ENCODE measurements at places on chromosomes 1 and 21.

- no peak for DNase-seq
Observed at GRCh38 chr1:158933621-158934020, 2.3 kb downstream of the PYHIN1 start.

DNA sequence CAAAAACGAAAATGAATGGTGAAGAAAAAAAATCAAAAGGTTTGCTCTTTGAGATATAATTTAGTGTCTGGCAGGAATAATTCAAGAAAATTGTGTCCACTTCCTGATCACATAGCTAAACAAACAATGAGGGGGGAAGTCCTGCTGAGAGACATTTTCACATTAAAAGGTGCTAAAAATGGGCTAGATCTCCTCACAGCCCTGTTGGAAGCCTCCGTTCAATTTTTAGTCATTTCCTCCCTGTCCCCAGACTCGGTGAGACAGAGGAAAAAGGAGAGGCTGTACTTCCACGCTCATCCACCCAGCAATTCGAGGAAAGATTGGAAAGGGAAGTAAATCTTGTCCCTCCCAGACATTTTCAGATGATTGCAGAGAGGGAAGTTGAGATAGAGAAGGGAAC is 103.7 kb downstream of the BARHL2 start:
- DNase-seq: no peak

DNA sequence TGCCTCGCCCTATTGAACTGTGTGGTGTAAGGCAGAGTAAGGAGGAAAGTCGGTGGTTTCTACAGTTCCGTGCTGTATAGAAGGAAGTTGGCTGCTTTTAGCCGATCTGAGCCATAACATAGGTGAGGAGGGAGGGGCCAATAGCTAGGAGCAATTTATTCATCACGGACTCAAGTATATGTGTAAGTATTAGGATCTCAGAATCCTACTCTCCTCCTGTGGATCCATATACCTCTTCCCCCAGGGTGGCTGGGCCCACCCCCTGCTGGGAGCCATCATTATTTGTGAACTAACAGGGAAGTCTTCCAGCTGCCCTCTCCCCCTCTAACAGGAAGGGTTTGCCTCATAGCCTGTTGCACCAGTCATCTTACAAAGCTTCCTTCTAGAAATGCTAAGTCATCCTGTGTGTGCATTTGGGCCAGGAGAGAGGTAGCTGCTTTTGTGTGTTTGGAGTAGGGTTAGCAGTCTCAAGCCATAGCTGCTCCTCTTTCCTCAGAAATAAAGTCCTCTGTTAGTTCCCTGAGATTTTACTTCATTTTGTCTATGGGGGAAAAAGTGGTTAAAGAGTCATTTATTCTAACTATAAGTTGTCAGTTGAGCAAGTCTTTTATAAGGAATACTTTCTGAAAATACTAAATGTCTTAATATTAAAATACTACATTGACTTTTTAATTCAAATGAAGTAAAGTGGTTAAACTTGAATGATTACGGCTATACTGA is 14.9 kb upstream of the CENPS start:
- peak; percentile 92 for DNase-seq

DNA sequence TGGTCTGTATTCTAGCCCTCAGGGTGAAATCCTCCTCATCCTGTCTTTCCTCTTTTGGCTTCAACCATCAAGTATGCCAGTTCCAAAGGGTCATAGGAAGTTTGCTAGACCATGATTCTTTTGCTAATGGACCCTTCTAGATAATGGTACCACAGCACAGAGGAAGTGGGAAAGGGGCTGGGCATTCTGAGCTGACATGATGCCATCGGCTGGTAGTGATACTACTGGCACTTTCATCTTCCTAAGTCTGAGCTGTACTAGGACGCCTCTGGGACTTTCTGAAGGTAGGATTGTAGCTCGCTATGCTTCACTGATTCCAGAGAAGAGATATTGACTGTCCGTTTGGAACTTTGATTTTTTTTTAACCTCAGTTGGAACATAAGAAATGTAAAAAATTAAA is 11.4 kb downstream of the FASLG start:
- no peak for DNase-seq

- DNase-seq: peak; percentile 80
Observed at GRCh38 chr1:169550294-169550693, 36.0 kb downstream of the F5 start.

DNA sequence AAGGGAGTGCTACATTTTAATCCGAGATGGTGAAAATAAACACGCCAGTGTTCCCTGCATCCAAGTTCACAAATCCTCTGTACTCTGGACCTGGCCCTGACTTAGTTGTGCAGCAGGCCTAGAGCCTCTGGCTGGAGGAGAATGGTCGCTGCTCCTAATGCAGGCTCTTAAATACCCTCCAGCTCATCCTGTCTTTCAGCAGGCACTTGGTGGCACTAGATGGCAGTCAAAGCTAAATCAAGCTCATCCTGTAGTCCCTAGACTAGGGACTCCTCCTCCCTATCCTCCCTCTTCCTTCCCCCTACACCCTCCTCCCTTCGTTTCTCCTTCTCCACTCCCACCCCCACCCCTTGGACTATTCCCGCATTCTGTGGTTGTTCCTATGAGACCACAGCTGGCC is 41.6 kb upstream of the MTR start:
- DNase-seq: peak; percentile 62

GRCh38 chr1:192476802-192477298 is 98.7 kb upstream of the RGS1 start:
- DNase-seq: peak; percentile 35
